HCT116 (cell line): ENCODE measurements at places on chromosomes 6 and 20. TPM values are rescaled to one million over a fixed set of nuclear protein-coding genes. Genes with fewer than 3 reads are reported as not detected.

Gene CNR1
- not detected for total RNA-seq

- H3K4me1 ChIP-seq: peaks cover 10% of the 10 kb centered on the region
- no peaks in the 10 kb centered on the region for H3K36me3 ChIP-seq
- no peak overlapping the region for H3K4me3 ChIP-seq
- no peak for DNase-seq
- H3K27ac ChIP-seq: no peak overlapping the region
Measured at GRCh38 chr20:38109591-38110524, 55.2 kb downstream of the TGM2 start.

DNA sequence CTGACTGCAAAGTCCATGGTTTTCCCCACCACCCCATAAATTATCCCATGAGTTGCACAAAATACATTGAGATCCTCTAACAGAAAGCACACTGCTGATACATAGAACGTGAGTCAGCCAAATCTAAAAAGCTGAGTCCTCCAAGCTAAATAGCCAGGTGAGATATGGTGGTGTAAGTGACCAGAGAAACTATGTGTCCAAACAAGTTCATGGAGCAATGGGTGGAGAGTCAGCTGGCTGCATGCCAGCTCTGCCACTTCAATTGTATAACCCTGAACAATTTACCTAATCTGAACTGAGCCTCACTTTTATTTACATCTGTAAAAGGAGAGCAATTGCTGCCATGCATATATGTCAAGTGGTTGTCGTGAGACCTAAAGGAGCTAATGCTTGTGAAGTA, 9.7 kb downstream of the SNAP25 start:
- no peaks in the 10 kb centered on the region for H3K4me1 ChIP-seq
- no peak for DNase-seq
- H3K27me3 ChIP-seq: peaks cover 25% of the 10 kb centered on the region
- no peak overlapping the region for H3K27ac ChIP-seq
- no peak overlapping the region for H3K4me3 ChIP-seq
- H3K36me3 ChIP-seq: no peaks in the 10 kb centered on the region

Gene CDKAL1
- total RNA-seq: 14.9 TPM

Gene CD83
- total RNA-seq: 6.0 TPM

DNA sequence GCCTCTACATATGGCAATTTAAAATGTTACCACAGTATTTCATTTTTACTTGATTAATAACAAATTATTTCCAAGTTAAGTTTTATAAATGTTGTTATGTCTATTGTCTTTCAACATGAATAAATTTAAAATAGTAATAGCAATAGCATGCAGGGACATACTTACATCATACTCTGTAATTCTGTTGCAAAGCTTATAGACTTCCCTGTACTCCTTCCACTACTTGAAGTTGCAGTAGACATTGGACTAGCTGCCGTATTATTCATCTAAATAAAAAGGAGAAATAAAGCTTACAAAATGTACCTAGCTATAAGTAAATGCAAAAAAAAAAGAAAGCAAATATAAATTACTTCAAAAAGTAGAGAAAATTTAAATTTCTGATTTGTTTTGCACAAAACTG, 12.7 kb downstream of the SUPT3H start:
- no peaks in the 10 kb centered on the region for H3K36me3 ChIP-seq
- no peak overlapping the region for H3K27ac ChIP-seq
- H3K4me1 ChIP-seq: no peaks in the 10 kb centered on the region
- no peaks in the 10 kb centered on the region for H3K27me3 ChIP-seq
- H3K4me3 ChIP-seq: no peak overlapping the region

Gene DOK5
- not detected for total RNA-seq

Gene RPS10
- 1,863 TPM for total RNA-seq

Gene FRS3
- 5.9 TPM for total RNA-seq

DNA sequence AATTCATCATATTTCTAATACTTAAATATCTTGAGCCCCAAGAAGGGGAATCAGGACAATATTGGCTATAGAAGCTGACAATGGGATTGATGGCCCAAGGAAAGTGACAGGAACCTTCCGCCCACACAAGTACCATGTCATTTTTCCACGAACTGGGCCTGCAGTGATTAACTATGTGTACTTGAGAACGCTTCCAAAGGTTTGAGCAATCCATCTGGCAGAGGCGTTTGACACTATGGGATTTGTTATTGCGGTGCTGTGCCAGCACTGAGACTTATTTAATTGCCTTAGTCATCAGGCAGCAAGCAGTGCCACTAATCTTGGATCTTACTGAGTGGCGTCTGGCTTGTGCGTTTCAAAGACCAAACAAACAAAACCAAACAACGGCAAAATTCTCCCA, 135.6 kb upstream of the UST start:
- no peaks in the 10 kb centered on the region for H3K4me1 ChIP-seq
- H3K36me3 ChIP-seq: no peaks in the 10 kb centered on the region
- DNase-seq: no peak
- no peak overlapping the region for H3K27ac ChIP-seq

GRCh38 chr20:57309544-57310115, 20.0 kb upstream of the SPO11 start:
- no peak for DNase-seq
- no peak overlapping the region for H3K27ac ChIP-seq
- H3K4me3 ChIP-seq: no peak overlapping the region
- H3K36me3 ChIP-seq: no peaks in the 10 kb centered on the region

Gene FAM184A
- total RNA-seq: 2.4 TPM

GRCh38 chr6:89048985-89049384, 31.6 kb upstream of the PNRC1 start:
- no peaks in the 10 kb centered on the region for H3K4me1 ChIP-seq
- no peak overlapping the region for H3K27ac ChIP-seq
- H3K4me3 ChIP-seq: no peak overlapping the region
- DNase-seq: no peak

Gene GMEB2
- 13.9 TPM for total RNA-seq

Gene SLC25A27
- total RNA-seq: 10.7 TPM
